Activated CD4-positive, alpha-beta T cell treated with anti-CD3 and anti-CD28 coated beads, Interleukin-2, amount 50 U/mL, for 24 hours (primary cell): ENCODE measurements at places on chromosomes 3 and 15.

- no peak for DNase-seq
These were observed 9.4 kb upstream of the KLHL40 start for GRCh38 chr3:42675909-42676308.

DNA sequence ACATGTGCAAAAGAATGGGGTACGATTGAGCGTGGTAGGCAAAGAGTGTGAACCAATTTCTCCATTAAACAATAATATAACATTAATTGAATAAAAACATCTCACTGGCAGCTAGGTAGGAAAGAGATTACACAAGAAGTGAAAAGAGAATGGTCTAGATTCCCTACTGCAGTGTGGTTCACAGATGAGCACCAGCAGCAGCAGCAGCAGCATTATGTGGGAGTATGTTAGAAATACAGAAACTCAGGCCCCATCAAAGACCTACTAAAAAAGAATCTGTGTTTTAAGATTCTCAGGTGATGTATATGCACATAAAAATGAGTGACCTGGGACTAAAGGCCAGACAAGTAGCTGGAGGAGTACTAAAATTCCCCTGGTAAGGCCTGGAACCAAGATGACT lies 118.2 kb downstream of the ADAM10 start:
- DNase-seq, result no peak

GRCh38 chr15:52558196-52558595 lies 10.6 kb downstream of the ARPP19 start:
- DNase-seq, result peak; percentile 4

GRCh38 chr15:35436422-35436821 lies 109.5 kb downstream of the DPH6 start:
- DNase-seq, result no peak

DNA sequence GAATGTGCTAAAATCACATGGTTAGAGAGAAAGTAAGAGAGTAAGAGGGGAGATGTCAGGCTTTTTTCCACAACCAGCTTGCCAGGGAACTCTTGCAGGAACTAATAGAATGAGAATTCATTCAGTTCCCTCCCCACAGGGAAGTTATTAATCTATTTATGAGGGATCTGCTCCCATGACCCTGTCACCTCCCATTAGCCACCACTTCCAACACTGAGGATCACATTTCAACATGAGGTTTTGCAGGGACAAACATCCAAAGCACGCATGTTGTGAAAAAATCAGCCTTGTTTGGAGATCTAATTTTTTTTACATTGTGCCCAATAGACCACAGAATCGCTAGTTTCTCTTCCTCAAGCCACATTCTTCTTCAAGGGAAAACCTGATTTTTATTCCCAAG lies 904.0 kb downstream of the TBL1XR1 start:
- DNase-seq, result no peak

DNA sequence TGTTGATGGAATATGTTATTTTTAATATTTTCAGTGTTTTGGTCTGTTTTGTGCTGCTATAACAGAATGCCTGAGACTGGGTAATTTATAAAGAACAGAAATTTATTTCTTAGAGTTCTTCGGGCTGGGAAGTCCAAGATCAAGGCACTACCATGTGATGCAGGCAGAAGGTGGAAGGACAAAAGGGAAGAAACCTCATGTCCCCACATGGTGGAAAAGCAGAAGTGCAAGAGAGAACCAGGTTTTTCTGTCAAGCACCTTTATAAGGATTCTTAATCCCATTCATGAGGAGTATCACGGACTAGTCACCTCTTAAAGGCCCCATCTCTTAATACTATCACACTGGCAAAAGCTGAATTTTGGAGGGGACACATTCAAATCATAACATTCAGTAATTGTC lies 57.9 kb upstream of the EPHB3 start:
- no peak for DNase-seq

GRCh38 chr3:58052373-58053273 lies 44.4 kb downstream of the FLNB start:
- peak; percentile 16 for DNase-seq

GRCh38 chr15:54374184-54374952 lies 396.1 kb downstream of the UNC13C start:
- DNase-seq, result no peak

GRCh38 chr3:45923755-45924154 lies 19.5 kb upstream of the CXCR6 start:
- no peak for DNase-seq

- no peak for DNase-seq
These were observed 16.5 kb upstream of the TSEN2 start for GRCh38 chr3:12467746-12468145.

GRCh38 chr3:129603561-129603942 lies 2.9 kb downstream of the PLXND1 start:
- no peak for DNase-seq

DNA sequence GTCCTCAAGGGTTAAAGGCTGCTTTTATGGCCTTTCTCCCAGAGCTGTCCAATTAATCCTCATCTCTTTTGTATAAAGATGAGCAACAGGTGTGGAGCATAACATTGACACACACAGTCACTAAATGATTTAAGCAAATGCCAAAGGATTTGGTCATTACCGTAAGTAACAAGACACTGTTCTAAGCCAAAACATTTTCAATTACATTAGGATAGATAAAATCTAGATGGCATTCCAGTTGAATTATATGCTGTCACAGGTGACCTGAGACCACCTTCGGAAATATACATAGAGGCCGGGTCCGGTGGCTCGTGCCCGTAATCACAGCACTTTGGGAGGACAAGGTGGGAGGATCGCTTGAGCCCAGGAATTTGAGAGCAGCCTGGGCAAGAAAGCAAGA lies 105.3 kb upstream of the UBE3A start:
- DNase-seq, result no peak

- no peak for DNase-seq
These were observed 7.3 kb downstream of the SRPRB start for GRCh38 chr3:133812872-133813271.

- DNase-seq, result no peak
These were observed 559.9 kb upstream of the GOLIM4 start for GRCh38 chr3:168655611-168656010.

- DNase-seq, result no peak
These were observed 4.0 kb downstream of the GCSAM start for GRCh38 chr3:112128843-112129727.

GRCh38 chr3:146396792-146397191 lies 72.6 kb downstream of the PLSCR2 start:
- DNase-seq, result no peak

- DNase-seq, result no peak
These were observed 111.1 kb upstream of the GBE1 start for GRCh38 chr3:81872566-81872965.

GRCh38 chr15:62867844-62868243 lies 174.7 kb upstream of the TPM1 start:
- no peak for DNase-seq

- no peak for DNase-seq
These were observed 81.5 kb downstream of the C3orf70 start for GRCh38 chr3:185071287-185071800.

- DNase-seq, result no peak
These were observed 224.5 kb downstream of the XXYLT1 start for GRCh38 chr3:195046441-195046840.

- DNase-seq, result no peak
These were observed 46.5 kb downstream of the CD86 start for GRCh38 chr3:122101646-122102045.

DNA sequence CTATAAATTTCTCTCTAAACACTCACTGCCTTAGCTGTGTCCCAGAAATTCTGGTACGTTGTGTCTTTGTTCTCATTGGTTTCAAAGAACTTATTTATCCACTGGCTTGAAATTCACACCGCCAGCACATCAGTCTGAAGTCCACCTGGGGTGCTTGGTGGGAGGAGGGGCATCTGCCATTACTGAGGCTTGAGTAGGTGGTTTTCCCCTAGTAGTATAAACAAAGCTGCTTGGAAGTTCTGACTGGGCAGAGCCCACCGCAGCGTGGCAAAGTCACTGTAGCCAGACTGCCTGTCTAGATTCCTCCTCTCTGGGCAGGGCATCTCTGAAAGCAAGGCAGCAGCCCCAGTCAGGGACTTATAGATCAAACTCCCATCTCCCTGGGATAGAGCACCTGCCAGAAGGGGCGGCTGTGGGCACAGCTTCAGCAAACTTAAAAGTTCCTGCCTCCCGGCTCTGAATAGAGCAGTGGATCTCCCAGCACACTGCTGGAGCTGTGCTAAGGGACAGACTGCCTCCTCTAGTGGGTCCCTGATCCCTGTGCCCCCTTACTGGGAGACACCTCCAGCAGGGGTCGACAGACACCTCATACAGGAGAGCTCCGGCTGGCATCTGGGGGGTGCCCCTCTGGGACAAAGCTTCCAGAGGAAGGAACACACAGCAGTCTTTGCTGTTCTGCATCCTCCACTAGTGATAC lies 114.1 kb downstream of the SUCLG2 start:
- DNase-seq, result no peak

GRCh38 chr15:46442184-46442583 lies 807.4 kb downstream of the SQOR start:
- DNase-seq, result no peak

GRCh38 chr3:65878831-65879230 lies 159.9 kb downstream of the MAGI1 start:
- DNase-seq, result no peak

DNA sequence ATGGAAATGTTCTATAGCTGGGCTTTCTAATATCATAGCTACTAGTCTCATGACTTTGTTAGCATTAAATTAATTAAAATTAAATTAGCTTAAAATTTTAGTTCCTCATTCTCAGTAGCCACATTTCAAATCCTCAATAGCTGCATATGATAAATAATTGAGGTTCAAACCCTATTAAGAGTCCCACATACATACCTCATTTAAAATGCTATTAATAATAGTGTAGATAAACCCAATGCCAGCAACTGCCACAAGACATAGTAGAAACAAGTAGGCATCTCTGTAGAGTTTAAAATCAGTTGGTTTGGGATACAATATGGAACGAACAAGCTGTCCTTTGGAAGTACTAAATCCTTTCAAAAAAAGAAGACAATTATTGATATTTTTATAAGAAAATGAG lies 39.1 kb downstream of the ATP13A3 start:
- DNase-seq, result no peak

DNA sequence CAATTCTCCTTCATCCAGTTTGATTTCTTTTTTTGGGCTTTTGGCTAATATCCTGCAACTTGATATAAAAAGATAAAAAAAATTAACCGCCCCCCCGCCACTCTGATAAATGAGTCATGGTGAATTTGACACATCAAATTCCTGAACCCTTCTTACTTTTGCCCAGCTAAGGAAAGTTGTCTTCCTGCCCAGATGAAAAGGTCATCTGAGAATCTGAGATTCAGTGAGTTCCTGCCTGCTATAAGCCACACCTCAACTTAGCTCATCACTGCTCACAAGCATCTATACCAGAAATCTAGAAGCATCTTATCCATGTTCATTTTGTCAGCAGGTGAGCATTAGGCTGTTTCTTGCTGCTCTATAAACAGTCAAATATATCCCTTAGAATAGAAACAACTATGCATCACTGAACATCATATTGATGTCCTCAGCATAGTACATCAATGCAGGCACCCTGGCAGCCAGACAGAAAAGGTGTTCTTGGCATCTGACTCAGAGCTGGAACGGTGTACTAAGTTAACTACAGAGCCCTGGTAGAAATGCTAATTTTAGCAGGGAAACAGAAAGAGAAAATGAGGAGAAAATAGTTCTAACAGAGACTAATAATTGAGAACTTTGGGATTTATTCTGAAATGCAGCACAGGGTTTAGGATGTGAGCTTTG lies 77.1 kb downstream of the SEMA6D start:
- DNase-seq, result no peak

GRCh38 chr15:75167588-75168350 lies 33.9 kb upstream of the C15orf39 start:
- no peak for DNase-seq

DNA sequence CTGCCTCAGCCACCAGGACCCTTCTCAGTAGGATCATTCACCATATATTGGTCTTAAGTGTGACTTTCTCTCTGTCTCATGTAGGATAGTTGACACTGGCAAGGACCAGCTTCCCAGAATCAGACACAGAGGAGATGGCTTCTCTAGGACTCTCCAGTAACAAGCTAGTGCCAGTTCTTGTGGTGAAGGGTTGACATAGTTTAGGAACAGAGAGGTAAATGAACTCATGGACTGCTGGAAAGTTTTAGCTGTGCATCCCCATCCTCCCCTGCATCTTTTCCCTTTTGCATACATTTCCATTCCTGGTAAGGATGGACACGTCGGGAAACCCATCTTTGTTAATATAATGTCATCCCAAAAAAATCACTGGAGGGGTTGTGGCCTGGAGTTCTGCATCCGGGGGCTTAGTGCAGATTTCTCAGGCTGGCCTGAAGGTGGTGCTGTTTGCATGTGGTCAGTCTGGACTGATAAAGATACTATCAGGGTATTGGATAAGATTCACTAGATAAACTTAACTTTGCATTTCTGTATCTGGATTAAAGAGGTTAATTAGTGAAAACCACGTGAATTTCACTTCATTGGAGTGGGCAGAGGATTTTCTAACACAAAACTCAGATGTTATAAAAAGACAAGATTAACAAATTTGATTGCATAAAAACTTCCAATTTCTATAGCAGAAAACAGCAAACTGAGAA lies 110.8 kb downstream of the TBC1D2B start:
- no peak for DNase-seq

DNA sequence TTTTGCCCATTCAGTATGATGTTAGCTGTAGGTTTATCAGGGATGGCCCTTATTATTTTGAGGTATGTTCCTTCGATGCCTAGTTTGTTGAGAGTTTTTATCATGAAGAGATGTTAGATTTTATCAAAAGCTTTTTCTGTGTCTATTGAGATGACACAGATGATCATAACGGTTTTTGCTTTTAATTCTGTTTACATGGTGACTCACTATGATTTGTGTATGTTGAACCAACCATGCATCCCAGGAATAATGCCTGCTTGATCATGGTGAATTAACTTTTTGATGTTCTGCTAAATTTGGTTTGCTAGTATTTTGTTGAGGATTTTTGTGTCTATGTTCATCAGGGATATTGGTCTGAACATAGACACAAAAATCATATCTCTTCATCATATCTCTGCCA lies 8.3 kb downstream of the GPR156 start:
- no peak for DNase-seq

GRCh38 chr3:127784283-127784682 lies 38.0 kb downstream of the MGLL start:
- no peak for DNase-seq

- no peak for DNase-seq
These were observed 199.3 kb upstream of the LINGO1 start for GRCh38 chr15:77831986-77832385.

- no peak for DNase-seq
These were observed 49.5 kb downstream of the ARHGAP31 start for GRCh38 chr3:119343719-119344118.
